ENCODE measurements at places on chromosomes 12 and 14.
A peak's percentile ranks its signal among the peaks of the same experiment; 100 is the strongest.

GRCh38 chr14:52153939-52154338, 85.1 kb upstream of the NID2 start:
- no peak for DNase-seq

DNA sequence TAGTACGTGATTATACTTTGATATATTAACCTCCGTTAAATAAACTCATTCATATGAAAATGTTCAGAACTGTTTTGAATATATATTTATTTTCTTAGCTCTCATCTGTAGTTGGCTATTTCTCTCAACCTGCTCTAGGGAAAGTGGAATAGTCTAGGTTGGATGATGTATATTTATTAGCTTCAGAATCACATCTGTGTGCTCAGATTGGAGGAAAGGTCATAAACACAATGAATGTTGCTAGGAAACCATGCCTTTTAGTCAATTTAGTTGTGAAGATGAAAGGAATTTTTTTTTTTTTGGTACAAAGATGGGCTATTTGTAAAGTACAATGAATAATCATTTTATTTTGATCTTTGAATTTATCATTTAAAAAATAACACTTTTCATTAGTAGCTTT, 439.1 kb downstream of the FOXG1 start:
- DNase-seq, result no peak

- DNase-seq, result no peak
These were observed 137.7 kb upstream of the TRHDE start for GRCh38 chr12:72134246-72135020.

DNA sequence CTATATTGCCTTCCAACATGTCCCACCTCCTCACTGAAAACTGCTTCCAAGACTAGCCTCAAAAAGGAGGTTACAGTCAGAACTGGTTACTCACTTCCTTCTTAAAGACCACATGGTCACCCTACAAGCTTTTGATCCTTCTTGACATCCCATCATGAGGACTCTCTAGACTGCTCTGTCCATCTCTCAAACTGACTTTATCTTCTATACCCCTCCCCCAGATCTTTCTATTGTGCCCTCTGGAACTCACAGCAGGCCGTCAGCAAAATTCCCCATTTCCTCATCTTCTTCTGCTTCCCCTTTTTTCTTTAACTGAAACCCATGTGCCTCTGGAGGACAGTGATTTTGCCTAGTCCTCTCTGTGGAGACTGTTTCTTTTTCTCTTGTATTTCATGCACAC, 18.1 kb upstream of the IGF1 start:
- DNase-seq, result no peak

GRCh38 chr12:92421701-92422100, 276.1 kb upstream of the BTG1 start:
- DNase-seq, result peak; percentile 2

DNA sequence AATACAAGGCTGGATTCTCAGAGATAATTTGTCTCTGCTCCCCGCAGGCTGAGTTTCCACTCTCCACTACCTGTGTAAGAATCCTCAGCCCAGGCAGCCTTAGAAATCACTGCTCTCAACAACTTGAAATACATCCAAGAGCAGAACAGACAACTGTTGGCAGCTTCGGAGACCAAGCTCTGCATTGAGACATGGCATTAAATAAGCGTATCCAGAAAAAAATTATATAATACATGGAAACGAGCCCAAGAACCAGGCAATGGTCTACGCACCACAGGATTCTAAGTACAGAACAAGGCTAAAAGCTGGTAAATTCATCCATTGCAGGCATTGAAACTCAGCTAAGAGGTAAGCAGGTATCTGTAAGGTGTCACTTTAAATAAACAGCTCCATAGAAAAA, 165.5 kb upstream of the DIO3 start:
- no peak for DNase-seq

DNA sequence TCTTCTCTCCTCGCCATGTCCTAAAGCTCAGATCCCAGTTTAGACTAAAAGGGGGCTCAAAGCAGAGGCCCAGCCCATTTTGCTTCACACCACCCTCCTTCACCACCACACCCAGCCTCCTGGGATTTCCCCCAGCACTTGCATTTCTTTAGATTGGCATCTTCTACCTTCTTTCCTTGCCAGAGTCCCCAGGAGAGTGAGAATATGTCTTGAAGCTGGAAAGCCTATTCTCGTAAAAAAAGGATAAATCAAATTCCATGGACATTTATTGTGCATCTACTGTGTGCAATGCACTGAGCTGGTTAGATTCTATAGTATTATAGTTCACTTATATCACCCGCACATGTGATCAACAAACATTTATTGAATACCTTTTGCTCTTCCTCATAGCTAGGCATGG, 10.2 kb downstream of the FBXW8 start:
- DNase-seq, result no peak

DNA sequence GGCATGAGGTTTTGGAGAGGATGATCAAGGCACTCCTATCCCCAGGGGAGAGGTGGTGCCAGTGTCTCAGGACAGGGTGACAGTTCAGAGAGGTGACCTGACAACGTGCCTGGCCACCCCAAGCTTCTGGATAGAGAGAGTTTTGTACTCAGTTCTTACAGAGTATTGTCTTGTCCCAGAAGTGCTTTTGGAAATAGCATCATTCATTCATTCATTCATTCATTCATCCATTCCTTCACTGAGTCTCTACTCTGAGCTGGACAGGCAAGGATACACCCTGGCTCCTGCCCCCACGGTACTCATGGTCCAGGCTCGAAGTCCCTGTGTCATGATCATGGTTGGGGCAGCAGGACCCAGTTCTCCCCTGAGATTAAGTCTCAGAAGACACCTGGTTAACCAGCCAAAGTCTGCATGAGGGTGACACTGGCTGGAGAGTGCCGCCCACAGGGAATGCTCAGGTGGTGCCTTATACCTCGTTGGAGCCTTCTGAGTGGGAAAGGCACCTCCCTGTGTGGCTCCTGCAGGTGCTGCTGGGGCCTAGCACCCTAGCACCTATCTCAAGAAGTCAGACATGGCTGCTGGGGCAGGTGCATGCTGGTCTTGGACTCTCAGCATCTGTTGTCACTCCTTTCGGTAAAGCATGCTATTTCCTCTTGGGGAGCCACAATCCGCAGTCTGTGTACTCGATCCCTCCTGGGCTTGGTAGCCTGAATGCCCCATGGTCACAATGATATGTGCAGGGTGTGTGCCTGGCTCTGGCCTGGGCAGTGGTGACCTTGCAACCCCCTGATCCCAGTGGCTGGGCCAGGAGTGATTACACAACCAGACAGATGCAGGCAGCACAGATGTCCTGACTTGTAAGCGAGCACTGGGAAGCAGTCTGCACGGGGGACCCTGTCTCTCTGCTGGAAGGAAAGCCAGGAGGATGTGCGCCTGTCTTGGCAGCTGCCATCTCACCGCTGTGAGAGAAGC, 57.8 kb downstream of the C14orf132 start:
- DNase-seq, result no peak

- no peak for DNase-seq
These were observed 45.7 kb downstream of the TAOK3 start for GRCh38 chr12:118326991-118327390.

DNA sequence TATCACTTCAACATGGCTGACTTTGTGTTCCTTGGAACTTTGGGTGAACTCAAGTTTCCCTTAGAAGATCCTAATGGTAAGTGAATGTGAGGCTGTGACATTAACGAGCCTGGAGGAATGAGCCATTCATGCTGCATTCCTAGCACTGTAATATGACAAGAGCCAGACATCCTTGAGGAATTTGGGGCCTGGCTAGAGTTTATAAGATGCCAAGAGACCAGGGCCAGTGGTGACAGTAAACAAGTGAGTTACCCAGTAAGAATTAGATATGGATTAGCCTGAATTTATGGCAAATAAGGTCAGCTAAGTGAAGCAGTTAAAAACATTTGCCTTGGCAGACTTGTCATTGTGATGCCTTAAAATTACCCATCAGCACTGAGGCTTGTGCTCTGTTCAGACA, 232.4 kb downstream of the AKAP6 start:
- DNase-seq, result peak; percentile 29

DNA sequence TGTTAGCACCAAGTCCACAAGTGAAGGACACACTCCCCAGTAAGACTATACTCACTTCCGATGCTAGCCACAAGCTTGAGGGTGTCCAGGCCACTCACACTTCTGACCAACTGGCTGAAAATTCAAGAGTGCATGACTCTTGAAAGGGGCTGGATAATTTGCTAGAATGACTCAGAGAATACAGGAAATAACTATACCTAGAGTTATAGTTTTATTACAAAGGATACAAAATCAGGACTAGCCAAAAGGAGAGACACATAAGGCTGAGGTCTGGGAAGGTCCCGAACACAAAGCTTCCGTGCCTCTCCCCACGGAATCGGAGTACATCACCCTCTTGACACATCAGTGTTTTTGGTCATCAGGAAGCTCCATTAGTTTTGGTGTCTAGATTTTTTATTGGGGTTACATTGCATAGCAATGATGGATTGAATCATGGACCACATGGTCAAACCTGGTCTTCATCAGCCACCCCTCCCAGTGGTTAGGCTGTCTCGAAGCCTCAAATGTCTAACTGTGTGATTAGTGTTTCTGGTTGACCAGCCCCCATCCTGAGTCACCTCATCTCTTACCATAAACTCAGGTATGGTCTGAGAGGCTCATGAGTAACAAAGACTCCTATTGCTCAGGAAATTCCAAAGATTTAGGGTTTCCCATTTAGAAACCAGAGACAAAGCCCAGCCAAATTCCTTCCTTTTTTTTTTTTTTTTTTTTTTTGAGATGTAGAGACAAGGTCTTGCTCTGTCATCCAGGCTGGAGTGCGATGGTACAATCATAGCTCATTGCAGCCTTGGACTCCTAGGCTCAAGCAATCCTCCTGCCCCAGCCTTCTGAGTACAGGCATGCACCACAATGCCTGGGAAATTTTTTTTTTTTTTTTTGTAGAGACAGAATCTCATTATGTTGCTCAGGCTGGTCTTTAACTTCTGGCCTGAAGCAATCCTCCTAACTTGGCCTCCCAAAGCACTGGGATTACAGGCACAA, 472.0 kb upstream of the TBX3 start:
- peak; percentile 99 for DNase-seq

DNA sequence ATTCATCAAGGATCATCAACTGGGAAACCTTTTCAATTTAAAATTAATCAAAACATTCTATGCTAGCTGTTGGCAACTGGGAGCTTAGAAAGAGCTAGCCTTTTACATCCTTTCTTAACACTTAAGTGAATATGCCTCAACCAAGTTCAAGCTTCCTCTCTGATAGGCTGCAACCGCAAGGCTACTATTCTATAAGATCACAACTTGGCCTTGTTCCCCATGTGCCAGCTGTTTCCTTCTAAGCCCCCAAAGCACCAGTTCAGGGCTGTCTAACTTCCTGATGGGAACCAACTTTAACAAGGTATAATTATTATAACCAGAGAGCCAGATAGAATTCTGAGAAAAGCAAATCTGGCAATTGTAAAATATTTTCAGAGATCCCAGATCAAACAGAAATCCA, 37.0 kb downstream of the KCNC2 start:
- DNase-seq, result no peak

DNA sequence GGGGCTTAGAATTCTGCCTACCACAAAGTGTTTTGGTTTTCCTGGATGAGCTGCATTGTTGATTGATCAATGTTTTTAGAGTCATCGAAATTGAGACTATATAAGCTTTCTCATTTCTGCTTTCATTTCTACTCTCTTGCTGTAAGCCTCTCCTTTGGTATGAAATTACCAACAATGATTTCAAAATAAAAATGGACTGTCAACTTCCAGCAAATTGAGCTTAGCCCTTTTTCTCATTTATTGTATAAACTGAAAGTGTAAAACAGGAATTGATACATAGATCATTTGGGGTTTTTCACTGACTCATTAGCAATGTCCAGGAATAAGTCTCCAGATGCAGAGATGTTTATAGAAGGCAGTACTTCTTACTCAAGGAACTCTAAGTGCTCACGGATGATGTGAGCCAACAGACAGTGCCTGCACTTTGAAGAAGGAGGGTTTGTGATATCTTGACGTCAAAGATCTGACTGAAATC, 20.0 kb upstream of the PCNX1 start:
- DNase-seq, result peak; percentile 79

DNA sequence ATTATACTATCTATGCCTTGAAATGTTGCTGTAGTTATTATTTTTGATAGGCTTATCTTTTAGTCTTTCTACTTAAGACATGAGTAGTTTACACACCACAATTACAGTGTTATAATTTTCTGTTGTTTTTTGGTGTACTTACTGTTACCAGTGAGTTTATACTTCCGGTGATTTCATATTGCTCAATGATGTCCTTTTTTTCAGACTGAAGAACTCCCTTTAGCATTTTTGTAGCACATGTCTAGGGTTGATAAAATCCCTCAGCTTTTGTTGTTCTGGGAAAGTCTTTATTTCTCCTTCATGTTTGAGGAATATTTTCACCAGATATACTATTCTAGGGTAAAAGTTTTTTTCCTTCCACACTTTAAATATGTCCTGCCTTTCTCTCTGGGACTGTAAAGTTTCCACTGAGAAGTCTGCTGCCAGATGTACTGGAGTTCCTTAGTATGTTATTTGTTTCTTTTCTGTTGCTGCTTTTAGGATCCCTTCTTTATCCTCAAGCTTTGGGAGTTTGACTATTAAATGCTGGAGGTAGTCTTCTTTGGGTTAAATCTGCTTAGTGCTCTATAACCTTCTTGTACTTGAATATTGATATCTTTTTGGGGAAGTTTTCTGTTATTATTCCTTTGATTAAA, 41.5 kb upstream of the FERMT2 start:
- DNase-seq, result no peak

- DNase-seq, result no peak
These were observed 50.9 kb downstream of the RIN3 start for GRCh38 chr14:92564344-92565039.

Data from ELR (cell line).